ENCODE measurements at places on chromosomes 7 and 10.

DNA sequence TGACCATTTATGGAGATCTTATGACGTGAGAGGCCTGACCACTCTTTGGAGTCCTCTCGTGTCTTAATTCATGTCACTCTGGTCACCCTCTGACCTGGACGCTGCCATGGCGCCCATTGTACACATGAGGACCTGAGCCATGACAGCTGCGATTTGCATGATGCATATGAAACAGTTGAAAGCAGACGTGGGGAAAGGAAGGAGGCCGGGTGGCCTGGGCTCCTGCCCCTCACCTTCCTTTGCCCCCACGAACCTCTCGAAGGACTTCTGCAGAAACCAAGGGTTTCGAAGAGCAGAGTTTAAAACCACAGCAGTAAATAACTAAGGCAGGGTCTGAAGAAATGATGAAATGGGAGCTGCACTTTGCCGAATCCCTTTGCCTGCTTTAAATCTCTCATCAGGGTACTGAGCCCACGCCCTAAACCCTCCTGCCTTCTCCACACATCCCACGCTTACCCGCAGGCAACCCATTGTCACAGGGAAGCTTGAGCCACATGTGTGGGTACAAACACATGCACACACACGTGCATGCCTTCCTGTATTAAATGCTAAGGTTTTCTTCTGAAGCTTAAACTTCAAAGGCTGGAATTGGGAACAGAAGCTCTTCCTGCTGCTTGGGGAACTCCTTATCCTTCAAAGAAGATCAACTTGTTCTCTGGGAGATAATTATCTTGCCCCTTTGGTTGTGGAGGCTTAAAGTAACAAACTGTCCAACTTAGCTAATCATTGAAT, 11.7 kb upstream of the CALML3 start:
- peak; percentile 40 for ATAC-seq

GRCh38 chr7:77455321-77455720, 39.2 kb upstream of the GSAP start:
- ATAC-seq = no peak

DNA sequence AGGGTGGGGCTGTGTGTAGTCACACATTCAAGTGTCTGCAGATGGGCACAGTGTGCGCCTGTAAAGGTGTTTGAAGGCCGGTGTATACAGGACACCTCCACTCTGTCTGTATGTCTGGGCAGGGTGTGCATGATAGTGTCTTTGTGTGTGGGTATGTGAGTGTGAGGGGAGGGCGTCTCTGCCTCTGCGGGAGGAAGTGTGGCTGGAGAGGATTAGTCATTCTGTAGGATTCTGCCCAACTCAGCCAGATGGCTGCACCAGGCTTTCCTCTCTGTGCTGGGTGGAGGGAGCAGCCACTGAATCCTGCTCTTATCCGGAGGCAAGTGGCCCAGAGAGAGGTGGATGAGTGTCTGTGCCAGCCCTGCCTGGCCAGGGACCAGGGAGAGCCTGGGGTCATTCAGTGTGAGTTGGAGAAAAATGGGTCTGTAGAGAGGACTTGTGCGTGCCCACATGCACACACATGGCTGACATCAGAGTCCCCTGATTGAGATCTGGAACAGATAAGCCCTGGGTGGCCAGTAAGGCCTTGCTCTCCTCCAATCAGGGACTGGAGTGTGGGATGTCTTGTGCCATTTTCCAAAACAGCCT, 1.7 kb downstream of the SFXN3 start:
- peak; percentile 74 for ATAC-seq

GRCh38 chr7:94658826-94659225, 2.9 kb upstream of the SGCE start:
- no peak for ATAC-seq

- ATAC-seq = no peak
Measured at GRCh38 chr10:76286536-76286935, 855.1 kb downstream of the LRMDA start.

DNA sequence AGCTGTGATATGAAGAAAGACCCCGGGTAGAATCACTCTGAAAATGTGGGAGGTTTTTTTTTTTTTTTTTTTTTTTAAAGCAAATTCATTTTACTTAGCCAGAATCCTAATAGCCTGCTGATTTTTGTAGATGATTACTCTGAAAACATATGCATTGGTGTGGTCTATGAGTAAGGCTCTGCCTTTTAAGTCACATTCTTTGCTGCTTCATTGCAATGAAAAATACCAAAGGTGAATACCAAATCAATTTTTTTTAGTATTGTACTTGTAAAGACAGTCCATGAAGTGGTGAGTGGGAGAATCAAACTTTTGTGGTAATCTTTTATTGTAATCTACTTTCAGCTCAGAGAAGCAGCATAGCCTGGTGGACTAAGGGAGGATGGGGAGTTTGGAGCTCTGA, 130.3 kb downstream of the SDK1 start:
- no peak for ATAC-seq

GRCh38 chr7:139431459-139431858, 52.0 kb downstream of the KLRG2 start:
- no peak for ATAC-seq

DNA sequence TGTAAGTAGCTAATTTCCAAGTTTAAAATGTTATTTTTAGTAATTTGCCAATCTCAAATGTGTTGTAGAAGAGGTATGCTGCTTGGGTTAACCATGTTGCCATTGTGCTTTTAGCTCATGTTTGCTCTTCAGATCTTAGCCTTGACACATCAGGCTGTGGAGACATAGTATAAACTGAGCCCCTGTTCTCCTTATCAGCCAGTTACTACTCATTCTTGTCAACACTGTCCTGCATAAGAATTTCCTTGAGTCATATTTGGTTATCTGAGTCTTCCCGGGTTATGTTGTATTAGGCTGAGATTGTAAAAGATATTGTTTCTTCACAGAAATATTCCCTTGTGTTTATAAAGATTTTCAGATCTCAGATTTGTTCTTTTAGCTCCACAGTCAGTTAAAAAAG, 4.1 kb downstream of the SSBP1 start:
- no peak for ATAC-seq

DNA sequence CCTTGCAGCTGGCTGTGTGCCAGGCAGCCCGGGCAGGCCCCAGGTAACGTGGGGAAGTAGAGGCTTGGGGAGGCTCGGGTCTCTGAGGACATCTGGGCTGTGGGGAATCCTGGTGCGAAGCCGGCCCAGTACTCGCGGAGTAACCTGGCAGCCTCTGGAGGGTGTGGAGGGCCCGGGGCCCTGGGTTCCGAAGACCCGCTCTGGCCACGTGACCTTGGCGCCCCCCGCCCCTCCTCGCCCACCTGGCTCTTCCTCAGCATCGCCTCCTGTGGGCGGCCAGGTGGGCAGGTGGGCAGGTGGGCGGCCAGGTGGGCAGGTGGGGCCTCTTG, 143.1 kb downstream of the WDR37 start:
- ATAC-seq = no peak

DNA sequence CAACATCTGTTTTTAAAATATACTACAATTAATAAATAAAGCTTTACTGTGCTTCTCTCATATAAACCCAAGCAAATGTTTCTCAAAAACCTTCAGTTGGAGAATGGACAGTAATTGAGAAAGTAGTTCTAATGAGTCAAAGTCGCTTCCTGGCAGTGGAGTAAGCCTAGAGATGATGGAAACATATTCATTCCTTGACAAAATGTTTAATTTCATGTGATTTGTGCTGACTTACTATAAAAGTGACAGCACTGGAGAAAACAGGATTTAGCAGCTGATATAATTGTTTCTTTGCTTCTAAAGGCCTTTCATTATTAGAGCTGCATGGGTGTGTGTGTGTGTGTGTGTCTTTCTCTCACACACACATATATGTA, 9.0 kb downstream of the ELMO1 start:
- peak; percentile 48 for ATAC-seq

DNA sequence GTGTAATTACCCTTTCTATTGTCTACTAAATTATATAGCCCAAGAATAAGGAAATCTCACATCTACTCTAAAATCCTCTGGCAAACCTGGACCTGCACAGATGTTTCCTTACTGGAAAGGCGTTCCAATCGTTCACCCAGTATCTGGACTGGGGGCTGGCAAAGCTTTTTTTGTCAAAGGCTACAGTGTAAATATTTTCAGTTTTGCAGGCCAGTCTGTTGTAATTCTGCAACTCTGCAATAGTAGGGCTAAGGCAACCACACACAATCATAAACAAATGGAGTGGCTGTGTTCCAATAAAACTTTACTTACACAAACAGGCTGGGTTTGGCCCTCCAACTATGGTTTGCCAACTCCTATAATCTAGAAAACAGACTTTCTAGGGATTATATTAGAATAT, 56.2 kb downstream of the GLI3 start:
- no peak for ATAC-seq

DNA sequence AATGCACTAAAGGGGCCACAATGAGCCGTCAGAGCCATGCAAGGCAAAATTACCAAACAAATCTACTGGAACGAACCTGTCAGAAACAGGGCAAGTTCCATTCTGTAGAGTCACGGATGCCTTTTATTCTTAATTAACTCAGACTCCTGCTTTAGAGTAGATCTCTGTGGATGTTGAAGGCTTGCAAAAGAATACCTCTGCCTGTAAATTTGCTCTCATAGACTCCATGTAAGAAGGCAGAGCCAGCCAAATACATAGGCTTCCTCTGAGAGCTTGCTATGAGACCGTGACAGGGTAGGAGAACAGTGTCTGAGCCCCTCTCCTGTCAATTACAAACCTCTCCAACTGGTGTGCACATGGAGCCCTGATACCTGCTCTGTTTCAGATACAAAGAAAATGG, 787.9 kb upstream of the POM121L12 start:
- ATAC-seq = no peak

- no peak for ATAC-seq
Measured at GRCh38 chr7:121961089-121961867, 88.3 kb downstream of the PTPRZ1 start.

DNA sequence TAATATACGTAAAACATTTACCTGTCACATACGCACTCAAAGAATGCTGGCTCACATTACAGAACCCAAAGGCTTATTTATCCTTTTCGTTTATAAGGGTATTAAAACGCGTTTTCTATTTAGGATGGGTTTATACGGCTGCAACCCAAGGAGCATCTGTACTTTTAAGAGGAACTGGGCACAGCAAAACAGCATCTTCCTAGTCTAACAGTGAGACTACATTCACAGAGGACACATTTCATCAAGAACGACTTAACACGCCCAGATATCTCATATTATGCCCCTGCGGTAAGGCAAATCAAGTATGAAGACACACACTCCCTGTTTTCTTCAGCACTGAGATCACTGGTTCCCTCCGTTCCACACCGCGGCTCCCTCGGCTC, 533 bp upstream of the DMTF1 start:
- peak; percentile 53 for ATAC-seq

- ATAC-seq = no peak
Measured at GRCh38 chr7:112266595-112267270, 60.2 kb downstream of the ZNF277 start.

DNA sequence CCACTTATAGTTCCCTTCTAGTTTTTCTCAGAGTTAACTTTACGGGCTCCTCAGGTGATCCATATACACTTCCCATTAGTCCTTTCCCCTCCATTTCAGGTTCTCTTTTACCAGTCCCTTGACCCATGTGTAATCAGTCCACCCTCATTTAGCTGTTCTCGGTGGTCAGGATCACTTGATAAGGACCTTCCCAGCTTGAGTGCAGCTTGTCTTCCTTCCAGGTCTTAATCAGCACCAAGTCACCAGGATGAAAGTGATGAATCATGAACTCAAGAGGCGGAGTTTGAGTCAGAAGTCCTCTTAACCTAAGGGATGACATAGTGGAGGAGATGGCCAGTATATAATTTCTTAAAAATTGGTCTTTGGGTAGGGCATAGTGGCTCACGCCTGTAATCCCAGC, 63.1 kb upstream of the CNTNAP2 start:
- ATAC-seq = no peak

GRCh38 chr10:45640941-45641340, 31.6 kb downstream of the ZFAND4 start:
- ATAC-seq = no peak

GRCh38 chr10:119049361-119049760, 19.8 kb downstream of the NANOS1 start:
- ATAC-seq = no peak

- no peak for ATAC-seq
Measured at GRCh38 chr7:38929460-38930171, 20.6 kb upstream of the VPS41 start.

GRCh38 chr7:151316896-151317295, 24.7 kb upstream of the NUB1 start:
- no peak for ATAC-seq

- ATAC-seq = peak; percentile 24
Measured at GRCh38 chr7:102122026-102122425, 164.6 kb upstream of the SH2B2 start.

DNA sequence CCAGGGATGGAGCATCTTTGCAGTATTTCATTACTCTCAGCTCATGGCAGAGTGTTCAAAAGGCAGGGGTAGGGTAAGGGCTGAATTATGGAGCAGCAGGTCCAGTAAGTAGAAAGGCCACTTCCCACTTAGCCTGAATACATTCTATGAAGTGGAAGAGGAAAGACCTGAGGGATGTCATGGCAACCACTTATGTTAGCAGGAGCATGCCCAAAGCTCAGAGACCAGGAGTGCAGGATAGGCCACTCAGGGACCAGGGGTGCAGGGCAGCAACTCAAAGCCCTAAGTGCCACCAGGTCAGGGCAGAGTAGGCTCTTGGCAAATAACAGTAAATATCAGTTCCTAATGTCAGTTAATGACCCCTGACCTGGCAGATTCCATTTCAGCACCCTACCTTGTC, 3.6 kb downstream of the SRI start:
- ATAC-seq = no peak

Measured in activated T-helper 17 cell treated with anti-CD3 and anti-CD28 coated beads, Interleukin-2, amount 50 U/mL, for 72 hours (primary cell).